ENCODE measurements at places on chromosomes 12 and 14.
A peak's percentile ranks its signal among the peaks of the same experiment; 100 is the strongest.

DNA sequence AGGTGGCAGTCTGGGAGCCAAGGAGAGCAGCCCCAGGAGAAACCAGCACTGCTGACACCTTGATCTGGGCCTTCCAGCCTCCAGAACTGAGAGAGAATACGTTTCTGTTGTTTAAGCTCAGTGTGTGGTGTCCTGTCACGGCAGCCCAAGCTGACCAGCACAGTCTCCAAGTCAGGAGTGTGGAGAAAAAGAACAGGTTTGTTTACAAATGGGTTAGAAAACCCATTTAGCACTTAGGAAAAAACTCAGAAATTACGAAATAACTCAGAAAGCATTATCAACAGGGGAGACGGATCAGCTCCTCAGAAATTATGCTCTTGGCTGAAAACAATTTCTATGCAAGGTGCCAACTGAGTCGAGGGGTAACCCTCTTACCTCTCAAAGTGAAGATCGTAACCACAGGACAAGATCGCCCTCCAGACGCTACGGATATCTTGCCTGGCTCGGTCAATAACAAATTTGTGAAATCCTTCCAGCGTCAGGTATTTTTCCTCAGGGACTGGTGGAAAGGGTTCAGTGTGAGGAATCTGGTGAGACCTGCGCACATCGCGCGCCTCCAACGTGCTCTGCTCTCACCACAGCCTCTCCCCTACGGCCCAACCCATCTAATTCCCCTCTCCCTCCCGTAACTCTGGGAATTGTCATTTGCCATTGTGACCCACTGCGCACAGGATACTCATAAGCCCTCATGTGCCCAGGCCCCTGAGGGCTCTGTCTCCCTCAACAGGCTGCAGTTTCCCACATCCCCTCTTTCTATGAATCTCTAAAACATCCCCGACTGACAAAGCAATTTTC, 50.2 kb downstream of the TRAFD1 start:
- DNase-seq, result no peak

- no peak for DNase-seq
These were observed 41.5 kb upstream of the NR2C1 start for GRCh38 chr12:95114766-95115405.

GRCh38 chr12:123149501-123150274, 1.2 kb downstream of the PITPNM2 start:
- no peak for DNase-seq

DNA sequence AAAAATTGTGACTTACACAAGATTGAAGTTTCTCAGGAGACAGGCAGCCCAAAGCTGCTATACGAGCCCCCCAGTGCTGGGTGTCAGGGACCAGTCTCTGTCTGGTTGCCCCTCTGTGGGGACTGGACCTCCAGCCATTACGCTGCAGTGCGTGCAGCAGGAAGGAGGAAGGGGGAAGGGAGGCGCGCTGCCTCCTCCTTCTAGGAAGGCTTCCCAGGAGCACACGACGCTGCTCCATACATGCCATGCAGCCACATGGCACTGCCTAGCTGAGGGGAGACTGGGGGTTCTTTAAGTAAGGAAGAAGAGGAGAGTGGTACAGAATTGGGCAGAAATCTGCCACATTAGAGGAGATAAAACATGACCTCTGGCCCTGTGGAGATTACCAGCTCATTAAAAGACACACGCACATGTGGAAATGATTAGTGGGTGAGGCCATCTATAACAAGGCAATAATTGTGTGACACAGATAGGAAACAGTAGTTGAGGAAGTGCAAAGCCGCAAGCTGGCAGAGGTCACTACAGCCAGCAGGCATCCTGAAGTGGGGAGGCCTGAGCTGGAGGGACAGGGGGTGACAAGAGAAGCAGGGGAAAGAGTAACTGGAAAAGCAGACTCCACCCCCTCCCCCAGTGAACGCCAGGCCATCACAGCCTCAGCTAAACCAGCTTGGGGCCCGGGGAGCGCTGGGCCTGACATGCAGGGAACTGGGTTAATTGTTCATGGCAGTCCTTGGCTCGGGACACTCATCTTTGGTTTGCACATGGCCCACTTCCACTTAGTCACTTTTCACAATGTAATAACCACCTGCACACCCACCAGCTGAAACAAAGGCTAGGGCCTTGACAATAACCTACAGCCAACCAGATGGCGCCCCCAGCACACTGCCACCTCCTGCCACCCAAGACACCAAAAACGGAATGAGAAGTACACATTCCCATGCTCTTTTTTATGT, 39.6 kb downstream of the CCDC88C start:
- DNase-seq, result peak; percentile 53

DNA sequence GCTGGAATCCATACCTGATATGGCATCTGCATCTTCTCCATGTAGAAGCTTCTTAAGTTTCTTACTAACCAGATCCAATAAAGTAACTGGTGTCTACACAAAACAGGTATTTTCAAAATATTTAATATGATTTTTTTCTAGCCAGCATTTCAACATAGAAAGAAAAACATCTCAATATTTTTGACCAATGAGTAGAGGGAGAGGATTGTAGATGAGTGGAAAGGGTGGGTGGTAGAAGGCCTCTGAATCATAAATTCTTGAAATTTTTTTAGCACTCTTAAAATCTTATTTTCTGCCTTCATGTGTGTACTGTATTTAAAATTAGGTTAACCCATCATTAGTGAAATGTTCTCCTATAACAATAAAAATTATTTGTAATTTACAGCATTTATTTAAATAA, 18.0 kb downstream of the DEPDC4 start:
- DNase-seq, result no peak

- no peak for DNase-seq
These were observed 109.5 kb downstream of the DIP2B start for GRCh38 chr12:50614167-50614759.

GRCh38 chr12:115710104-115710564, 567.4 kb downstream of the MED13L start:
- DNase-seq, result no peak

DNA sequence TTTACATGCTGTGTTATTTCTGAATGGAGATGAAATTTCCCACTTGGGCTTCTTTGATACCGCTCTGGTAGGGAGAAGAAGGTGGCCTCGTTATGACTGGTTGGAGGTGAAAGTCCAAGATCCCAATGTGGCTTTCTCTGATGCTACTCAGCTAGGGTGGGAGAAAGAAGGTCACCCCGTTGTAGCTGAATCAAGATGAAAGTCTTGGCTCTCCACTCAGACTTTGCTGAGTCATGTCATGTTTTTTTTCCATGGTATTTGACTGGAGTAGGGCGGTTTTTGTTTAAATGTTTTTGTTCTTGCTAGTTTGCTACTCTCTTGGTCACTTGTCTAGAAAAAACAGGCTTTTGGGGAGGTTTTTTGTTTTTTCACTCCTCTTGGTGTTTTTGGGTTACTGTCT, 2.4 kb upstream of the PDE6H start:
- no peak for DNase-seq

DNA sequence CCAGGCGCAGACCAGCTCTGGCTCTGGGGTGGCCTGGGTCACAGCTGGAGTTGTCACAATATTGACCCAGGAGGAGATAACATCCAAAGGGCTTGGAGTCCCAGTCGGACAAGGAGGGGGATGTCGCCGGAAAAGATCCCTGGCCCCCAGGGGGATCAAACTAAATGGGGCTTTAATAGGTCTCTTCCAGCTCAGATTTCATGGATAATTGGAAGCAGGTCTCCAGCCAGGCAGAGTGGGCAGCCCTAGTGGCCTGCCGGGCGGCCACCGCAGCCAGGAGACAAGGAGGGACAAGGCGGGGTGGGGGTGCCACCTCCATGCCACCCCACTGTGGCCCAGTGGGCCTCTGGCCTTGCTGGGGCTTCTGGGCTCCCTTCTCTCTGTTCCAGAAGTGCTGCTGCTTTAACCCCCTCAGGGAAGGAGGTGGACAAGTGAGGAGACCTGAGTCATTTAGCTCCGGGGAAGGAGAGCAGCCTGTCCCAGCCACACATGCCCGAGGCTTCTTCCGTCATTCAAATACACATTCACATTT, 23.1 kb upstream of the PGF start:
- no peak for DNase-seq

DNA sequence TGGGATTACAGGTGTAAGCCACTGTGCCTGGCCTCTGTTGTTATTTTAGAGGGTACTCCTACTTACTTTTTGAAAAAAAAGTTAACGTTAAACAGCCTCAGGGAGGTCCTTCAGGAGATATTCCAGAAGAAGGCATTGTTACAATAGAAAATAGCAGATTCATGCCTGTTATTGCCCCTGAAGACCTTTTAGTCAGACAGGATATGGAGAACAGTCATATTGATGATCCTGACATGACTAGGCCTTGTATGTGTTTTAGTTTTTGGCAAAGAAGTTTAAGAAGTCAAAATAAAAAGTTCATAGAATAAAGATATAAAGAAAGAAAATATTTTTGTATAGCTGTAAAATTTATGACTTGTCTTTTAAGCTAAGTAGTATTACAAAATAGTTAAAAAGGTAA, 45.3 kb downstream of the WASHC3 start:
- DNase-seq, result peak; percentile 58

GRCh38 chr12:110577864-110578693, 5.0 kb downstream of the PPTC7 start:
- DNase-seq, result peak; percentile 88
